ENCODE measurements at places on chromosomes 7 and 10.

DNA sequence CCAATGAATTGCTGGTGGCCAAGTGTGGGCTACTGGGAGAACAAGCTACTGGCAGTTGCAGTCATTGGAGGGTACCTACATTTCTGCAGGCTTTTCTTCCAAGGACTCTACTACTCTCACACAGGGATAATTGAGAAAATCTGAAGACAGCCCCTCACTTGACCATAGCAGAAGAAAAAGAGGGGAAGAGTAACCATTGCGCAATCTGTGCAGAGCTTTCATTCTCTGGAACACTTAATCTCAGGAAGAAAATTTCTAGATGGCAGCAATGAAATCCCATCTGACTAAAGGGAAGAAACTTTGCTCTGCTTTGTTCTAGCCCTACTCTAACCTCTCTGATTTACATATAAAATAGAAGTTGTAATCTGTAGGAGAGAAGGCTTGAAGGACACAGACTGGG, 1239.6 kb upstream of the SORCS1 start:
- no peak for DNase-seq

- no peak for DNase-seq
Measured at GRCh38 chr7:6020371-6021286, 10.5 kb upstream of the ANKRD61 start.

GRCh38 chr7:24591152-24591551, 17.9 kb downstream of the PALS2 start:
- no peak for DNase-seq

- no peak for DNase-seq
Measured at GRCh38 chr7:70134029-70134770, 535.9 kb downstream of the AUTS2 start.

- DNase-seq: no peak
Measured at GRCh38 chr7:41971640-41972187, 265.3 kb downstream of the GLI3 start.

DNA sequence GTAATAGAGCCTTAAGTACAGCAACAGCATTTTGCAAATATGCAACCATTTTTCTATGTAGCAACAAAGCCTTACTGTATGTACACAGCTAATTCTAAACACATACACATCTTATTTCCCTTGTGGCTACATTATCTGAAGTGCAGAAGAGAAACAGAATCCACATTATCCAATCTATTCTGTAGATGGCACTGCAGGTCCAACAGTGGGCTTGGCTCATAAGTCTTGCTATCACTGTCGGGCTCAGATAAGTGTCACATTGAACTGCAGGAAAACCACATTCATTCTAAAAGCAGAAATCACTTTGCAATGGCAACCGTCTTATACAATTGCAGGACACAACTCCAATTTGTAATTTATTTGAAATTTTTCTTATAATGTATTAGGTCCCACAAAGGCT, 109.8 kb upstream of the NOBOX start:
- no peak for DNase-seq

Measured in GOT3 (cell line).